ENCODE measurements at places on chromosomes 11 and 22.

DNA sequence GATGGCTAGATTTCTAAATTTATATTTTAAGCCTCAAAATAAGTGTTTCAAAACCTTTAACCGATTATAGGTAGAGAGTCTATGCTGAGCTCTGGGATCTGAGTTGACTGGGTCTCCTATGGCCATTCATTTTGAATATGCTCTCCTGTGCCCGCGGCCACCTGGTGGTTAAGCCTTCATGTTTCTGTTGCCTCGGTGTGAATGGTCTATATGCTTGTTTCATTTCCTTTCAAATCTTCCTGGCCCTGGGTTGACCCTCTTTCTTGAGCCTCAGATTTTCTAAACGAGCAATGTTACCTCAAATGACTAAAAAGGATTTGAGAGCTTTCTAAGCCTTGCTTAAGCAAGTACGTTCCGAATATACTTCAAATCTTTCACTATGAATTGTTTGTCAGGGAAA, 789.4 kb upstream of the KIRREL3 start:
- DNase-seq, result no peak

GRCh38 chr11:117842131-117842941, 17.8 kb upstream of the FXYD2 start:
- no peak for DNase-seq

GRCh38 chr11:128492461-128492860, 94.9 kb downstream of the ETS1 start:
- DNase-seq, result no peak

DNA sequence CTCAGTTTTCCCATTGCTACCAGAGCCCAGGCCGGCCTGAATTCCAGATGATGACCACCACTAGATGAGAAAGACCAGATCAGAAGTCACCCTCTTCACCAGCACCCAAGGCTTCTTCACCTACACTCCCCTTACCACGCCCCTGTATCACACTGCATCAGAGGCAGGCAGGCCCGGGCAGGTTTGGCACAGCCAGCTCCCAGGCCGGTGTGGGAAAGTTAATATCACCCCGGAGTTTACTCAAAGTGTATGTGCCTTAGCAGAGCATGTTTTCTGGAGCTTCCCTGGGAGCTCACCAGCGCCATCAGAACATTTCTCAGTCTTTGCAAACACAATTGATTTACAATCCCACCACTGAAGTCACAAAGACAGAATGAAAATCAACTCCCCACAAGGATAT, 47.5 kb upstream of the POU2AF1 start:
- no peak for DNase-seq

DNA sequence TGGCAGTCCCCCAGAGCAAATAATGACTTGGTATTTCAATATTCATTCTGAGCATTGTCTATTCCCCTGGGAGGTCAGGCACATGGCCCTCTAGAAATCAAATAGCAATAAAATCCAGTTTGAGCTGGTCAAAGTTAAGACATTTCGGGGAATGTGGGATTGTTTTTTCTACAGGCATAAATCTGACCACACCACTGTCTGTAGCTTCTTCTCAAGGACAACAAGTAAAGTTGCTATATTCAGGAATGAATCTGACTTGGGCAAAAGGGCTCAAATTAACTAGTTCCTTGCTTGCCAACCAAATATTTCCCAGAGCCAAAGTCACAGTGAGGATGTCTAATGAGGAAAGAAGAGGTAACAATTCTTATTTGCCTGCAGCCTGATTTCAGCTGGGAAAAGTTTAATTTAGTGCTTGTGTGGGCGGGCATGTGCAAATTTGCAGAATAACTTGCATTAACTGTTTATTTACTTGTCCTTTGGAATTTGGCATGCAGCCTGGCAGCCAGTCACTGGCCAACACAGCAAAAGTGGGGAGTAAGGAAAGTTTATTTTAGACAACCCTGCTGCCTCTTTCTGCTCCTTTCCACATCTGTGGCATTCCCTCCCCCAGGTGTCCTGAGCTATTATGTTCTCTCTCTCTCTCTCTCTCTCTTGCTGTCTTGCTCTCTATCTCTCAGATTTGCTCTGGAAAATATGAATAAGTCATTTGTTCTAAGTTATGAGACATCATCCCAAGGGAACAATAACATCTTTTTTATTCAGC, 51.2 kb upstream of the ARHGAP20 start:
- no peak for DNase-seq

- no peak for DNase-seq
Measured at GRCh38 chr22:28950617-28951411, 67.4 kb downstream of the ZNRF3 start.

DNA sequence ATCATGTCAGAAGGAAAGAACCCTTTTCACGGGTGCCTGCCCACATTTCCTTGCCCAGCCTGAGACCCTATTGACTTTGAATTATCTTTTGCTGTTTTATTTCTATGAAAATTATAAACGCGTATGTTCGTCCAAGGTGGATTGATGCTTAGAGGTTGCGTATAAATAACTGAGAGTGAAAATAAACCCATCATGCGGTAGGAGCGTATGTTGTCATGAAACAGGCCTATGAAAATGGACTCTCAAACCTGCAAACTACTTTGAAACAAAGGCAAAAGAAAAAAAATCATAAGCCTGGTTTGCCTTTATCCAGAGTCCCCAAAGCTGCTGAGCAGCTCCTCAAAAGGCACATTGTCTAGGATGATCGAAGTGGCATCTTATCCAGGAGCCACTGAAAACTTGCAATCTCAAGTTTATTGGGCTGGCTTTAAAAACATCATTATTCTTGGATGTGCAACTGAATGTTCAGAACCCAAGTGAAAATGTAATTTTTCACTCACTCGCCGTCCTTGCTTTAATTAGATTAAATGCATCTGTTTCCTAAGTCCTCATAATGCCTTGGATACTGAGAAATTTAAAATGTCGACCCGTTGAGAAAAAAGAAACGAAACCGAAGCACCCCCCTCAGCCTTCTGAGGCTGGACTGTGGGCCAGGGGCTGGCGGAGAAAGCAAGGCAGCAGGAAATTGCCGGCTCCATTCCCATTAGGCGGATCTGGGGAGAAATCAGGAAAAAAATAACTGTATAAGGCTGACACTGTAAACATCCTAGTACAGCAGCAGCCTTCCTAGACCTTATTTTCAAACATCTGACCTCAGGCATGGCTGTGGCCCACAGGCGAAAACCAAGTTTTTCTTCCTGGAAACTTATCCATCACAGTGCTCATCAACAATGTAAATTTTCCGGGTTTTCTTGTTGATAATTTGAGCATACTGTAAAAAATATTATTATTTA, 82.9 kb upstream of the PPARA start:
- no peak for DNase-seq

DNA sequence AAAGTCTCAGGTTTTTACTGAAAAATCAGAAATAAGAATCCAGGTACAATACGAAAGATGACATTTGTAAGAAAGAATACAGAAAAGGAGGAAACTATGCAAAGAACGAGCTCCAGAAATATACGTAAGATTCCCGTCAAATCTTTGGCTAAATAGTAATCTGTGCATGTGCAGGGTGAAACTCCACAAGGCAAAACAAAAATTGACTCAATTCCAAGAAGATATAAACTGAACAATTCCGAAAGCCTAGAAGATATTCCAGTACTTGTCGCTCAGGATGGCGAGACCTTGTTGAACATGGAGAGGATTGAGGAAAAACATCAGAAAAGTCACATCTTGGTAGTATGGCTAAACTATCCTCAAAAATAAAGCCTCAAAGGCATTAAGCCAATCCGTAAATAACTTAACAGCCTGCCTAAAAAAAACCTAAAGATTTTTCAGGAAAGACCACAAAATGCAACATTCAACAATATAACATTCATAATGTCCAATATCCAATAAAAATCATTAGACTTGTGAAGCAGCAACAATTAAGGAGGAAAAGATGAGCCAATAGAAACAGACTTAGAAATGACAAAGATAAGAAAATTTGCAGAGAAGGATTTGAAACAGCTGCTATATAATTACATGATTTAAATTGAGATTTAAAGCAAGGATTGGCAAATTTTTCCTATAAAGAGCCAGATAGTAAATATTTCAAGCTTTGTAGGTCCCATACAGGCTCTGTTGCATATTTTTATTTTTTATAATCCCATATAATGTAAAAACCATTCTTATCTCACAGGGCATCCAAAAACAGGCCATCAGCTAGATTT, 166.4 kb upstream of the UBASH3B start:
- DNase-seq, result no peak

DNA sequence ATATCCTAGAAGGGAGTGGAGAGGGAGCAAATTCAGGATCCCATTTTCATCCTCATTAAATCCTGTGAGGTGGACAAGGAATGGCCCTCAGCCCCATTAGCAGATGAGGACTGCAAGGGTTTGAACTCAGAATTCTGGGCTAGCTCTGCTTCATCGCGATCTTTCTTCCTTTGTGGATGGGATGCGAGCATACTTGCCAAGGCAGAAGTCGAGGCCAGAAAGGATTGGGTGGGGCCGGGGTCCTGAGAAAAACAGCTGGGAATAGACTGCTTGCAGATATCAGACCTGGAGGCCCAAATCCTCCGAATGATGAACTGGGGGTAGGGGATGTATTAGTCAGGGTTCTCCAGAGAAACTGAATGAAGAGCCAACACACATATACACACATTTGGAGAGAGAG, 179.0 kb downstream of the CHST1 start:
- DNase-seq, result no peak

GRCh38 chr11:50247309-50247874, 214.7 kb downstream of the OR4C45 start:
- no peak for DNase-seq

DNA sequence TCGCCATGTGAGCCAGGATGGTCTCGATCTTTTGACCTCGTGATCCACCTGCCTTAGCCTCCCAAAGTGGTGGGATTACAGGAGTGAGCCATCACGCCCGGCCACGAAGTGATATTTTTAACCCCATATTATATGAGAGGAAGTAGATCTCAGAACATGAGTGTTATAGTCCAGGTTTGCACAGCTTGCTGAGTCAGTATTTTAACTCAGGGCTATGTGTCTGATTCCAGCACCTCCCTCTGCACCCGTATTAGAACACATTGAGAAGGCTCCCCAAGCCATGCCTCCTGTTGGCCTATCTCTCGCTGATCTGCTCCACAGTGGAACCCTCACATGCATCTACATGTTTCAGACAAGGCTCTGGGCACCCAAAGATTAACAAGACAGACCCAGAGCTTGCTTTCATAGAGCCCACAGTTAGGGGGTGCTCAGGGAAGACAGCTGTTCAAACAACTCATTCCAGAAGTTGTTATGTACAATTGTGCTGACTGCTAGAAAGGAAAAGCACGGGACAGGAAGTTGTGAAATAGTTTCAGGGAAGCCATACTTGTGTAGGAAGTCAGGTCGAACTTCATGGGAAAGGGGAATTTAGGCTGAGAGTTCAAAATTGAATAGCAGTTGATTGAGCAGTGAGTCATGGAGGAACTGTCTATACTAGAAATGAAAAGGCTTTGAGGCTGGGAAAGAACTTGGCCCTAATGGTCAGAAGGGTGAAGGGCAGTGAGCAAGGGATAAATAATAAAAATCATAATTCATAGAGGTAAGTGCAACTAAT, 49.3 kb upstream of the CLPB start:
- DNase-seq, result peak; percentile 15

DNA sequence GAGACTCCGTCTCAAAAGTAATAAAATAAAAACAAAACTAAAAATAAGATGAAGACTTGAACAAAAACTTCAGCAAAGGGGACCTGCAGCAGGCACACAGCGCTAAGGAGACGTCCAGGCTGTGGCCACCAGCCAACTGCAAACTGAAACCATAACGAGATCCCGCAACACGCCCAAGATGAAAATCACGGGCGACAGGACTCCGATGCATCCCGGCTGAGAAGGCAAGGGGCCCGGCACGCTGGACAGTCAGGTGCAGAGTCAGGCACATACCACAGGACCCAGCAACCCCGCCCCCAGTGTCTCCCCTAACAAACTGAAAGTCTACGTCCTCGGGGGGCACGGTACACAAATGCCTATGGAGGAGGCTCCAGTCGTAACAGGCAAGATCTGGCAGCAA, 9.2 kb downstream of the HRAS start:
- no peak for DNase-seq

- no peak for DNase-seq
Measured at GRCh38 chr22:19045094-19045493, 77.1 kb downstream of the DGCR2 start.

DNA sequence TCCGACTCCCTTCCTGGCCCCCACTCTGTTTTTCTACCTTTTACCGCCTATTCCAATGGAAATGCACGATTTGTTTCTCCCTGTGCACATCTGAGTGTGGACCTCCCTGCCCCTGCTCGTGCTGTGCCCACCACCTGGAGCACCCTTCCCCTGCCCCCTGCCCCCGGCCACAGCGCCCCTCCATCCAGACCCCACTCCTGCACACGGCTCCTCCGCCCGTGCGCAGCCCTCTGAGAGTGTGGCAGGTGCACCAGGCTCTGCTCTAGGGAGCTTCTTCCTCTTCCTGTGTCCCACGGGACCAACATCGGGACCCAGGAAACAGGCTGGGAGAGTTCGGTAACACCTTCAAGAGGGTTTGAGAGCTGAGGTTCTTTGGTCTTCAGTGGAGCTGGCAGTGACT, 62.9 kb downstream of the LRP5 start:
- DNase-seq, result no peak

DNA sequence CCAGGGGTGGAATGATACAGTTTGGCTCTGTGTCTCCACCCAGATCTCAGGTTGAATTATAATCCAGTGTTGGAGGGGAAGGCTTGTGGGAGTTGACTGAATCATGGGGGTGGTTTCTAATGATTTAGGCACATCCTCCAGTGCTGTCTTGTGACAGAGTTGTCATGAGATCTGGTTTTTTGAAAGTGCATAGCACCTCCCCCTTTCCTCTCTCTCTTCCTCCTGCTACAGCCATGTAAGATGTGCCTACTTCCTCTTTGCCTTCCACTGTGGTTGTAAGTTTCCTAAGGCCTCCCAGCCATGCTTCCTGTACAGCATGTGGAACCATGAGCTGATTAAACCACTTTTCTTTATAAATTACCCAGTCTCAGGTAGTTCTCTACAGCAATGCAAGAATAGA, 45.1 kb downstream of the THAP12 start:
- DNase-seq, result no peak

DNA sequence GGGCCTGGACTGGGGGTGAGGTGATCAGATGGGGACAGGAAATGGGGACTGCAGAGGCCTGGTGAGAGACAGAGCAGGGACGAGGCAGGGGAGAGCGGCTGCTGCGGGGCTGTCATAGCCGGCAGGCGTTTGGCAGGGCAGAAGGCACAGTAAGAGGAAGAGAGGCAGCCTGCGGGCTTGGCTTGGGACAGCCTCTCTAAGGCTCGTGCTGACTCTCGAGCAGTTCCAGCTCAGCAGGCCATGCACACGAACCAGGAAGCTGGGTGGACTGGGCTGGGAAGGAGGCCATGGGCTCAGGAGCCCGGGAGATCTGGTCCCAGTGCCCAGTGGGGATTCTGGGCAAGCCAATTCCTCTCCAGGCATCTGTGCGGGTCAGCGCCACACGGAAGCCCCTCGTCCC, 19.6 kb upstream of the EIF3D start:
- DNase-seq, result no peak

DNA sequence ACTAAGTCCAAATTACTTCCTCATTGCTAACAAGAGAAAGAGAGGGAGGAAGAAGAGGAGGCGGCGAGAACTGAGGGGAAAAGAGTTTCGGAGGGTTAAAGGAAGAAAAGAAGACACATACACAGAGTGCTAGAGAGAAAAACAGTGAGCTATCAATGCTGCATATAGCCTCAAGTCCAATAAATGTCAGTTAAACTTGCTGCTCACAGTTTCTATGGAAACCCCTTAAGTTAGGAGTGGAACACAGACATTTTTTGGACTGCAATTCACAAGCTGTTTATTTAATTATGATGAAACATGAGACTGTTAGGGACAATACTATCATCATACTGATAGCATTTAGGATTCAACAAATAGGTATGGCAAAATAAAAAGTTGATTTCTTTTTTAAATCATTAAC, 1320.4 kb downstream of the LRRC4C start:
- DNase-seq, result no peak

All from CD4-positive, alpha-beta T cell treated with Interleukin-10 for 1 hour (primary cell).